ENCODE measurements at places on chromosomes 3 and 15. TPM values are rescaled to one million over a fixed set of nuclear protein-coding genes. Genes with fewer than 3 reads are reported as not detected.

The CPLX3 gene
- not detected for total RNA-seq

The SEMA3G gene
- total RNA-seq, result 3.4 TPM

The RSRC1 gene
- total RNA-seq, result 48.6 TPM

The GPR160 gene
- total RNA-seq, result 4.3 TPM

The LRTM1 gene
- not detected for total RNA-seq

The SCAANT1 gene
- not detected for total RNA-seq

The SKOR1 gene
- total RNA-seq, result 0.09 TPM

The SLC25A26 gene
- total RNA-seq, result 17.0 TPM

The HIGD2B gene
- not detected for total RNA-seq

The PARP15 gene
- not detected for total RNA-seq

The GOLGA8J gene
- total RNA-seq, result not detected

The CHDH gene
- 1.5 TPM for total RNA-seq

The MAPKBP1 gene
- total RNA-seq, result 18.4 TPM

The CLEC3B gene
- not detected for total RNA-seq

The PHLDB2 gene
- 12.8 TPM for total RNA-seq

The BMF gene
- total RNA-seq, result 8.0 TPM

The CAMKV gene
- 12.1 TPM for total RNA-seq

The XXYLT1 gene
- 39.0 TPM for total RNA-seq
